A673 (cell line): ENCODE measurements at places on chromosomes 4 and X.

DNA sequence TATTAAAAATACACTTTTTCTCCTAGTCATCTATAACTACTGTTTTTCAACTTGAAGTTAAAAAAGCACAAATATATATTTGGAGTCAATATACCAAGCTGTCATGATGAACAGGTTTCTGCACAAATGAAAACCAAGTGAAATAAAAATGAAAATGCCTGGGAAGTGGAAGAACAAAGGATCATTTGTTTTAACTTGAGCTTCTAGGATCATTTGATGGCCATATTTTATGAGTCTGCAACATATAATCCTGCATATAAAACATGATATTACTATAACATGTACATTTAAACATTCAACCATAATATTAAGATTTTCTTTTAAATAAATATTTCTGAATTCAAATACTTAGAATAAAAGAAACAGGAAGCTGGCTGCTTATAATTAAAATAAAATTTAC is 8.5 kb upstream of the ARHGEF38 start:
- DNase-seq: no peak

- no peak for DNase-seq
These were observed 367.5 kb upstream of the CTSO start for GRCh38 chr4:156321203-156321602.

- DNase-seq: no peak
These were observed 282.2 kb downstream of the GUCY2F start for GRCh38 chrX:109199726-109200125.

DNA sequence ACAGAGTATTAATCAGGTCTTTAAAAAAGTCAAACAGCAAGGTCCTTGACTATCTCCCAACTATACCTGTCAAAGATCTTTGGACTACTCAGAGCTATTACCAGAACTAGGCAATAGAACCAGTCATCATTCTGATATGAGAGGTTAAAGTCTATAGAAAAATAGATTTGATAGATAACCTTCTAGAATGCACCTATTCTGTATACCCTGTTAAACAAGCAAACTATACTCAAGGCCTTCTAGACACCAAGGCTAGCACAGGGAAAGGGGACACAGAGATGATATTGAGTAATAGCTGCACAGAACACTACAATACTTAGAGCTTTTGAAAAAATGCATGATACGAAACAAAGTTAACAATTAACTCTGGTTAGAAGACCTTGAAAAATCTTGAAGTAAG is 149.5 kb downstream of the NR3C2 start:
- no peak for DNase-seq

DNA sequence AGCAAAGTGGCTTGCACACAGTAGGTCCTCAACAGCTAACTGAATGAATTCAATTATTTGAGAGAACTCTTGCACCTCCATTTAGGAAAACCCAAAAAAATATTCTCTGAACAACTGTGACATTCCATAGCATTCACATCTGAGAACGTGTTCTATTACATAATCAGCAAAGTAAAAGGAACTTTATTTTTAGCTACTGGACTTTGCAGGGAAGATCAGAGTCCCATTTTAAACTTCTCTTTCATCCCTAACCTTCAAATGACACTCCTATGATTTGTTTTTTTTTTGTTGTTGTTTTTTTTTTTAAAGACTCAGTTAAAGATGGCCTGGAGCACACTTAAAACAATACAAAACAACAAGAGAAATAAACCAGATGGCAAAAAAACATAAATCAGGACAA is 30.9 kb downstream of the RAI2 start:
- DNase-seq: no peak

DNA sequence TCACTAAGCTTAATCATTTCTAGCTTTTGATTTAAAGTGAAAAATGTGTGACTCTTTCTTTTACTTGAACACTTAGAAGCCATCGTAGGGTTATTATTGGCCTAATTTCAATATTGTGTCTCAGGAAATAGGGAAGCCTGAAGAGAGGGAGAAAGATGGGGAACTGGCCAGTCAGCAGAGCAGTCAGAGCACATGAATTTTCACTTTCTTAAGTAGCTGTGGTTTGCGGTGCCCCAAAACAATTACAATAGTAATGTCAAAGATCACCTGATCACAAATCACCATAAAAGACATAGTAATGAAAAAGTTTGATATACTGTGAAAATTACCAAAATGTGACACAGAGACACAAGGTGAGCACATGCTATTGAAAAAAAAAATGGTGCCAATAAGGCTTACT is 45.5 kb downstream of the CENPC start:
- DNase-seq: no peak

DNA sequence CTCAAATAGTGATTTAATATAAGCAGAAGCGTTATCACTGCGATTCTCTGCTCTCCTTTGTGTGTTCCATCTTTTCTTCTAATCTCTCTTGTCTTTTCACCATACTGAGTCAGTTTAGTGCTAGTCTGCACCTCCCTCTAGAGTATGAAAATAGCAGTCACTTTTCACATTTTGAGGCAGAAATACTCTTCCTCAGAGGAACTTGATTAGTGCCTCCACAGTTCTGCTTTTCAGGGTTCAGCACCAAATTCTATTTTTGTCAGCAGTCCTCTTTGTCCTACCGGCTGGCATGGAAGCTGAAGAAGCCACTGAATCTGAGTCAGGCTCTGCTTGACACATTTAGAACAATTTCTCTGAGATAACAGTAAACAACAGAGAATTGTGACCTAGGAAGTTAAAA is 49.7 kb upstream of the ANKRD17 start:
- no peak for DNase-seq

DNA sequence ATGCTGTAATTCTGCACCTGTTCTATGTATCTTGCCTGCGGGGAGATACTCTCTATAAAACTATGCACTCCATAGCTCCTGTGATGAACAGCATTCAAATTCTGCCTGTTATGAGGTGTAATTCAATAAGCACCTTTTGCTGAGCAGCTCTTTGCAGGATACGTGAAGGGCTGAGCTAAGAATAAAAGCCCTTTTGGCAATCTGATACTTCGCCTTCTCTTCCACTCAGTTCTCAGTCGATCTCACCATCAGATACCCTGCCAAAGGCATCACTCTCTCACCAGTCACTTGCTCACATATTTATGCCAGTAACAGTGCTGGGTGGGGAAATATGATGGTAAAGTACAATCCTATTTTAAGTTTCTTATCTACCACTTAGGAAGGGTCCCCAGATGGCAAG is 67.2 kb downstream of the RPS3A start:
- DNase-seq: no peak

DNA sequence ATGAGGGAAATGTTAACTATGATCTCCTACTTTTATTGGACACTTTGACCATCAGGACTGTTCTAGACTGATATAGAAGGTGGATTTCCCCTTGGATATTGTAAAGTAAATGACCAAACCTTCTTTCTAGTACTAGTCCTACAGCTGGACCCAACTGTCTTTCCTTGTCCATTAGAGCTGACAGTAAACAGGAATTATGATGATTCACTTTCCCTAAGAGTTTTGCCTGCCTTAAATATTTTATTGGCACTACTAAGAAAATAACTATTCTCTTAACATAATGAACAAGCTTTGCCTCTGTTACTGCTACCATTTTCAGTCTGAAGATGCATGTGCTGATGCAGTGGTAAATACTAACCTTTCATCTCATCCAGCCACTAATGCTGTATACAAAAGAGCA is 915.4 kb downstream of the CENPC start:
- DNase-seq: no peak

DNA sequence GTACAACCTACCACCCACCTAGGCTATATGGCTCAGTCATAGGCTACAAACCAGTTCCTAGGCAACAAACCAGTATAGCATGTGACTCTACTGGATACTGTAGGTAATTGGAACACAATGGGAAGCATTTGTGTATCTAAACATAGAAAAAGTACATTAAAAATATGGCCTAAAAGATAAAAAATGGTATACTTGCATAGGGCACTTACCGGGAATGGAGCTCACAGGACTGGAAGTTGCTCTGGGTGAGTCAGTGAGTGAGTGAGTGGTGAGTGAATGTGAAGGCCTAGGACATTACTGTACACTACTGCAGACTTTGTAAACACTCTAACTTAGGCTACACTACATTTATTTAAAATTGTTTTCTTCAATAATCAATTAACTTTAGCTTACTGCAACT is 139.2 kb upstream of the RBPJ start:
- DNase-seq: no peak

DNA sequence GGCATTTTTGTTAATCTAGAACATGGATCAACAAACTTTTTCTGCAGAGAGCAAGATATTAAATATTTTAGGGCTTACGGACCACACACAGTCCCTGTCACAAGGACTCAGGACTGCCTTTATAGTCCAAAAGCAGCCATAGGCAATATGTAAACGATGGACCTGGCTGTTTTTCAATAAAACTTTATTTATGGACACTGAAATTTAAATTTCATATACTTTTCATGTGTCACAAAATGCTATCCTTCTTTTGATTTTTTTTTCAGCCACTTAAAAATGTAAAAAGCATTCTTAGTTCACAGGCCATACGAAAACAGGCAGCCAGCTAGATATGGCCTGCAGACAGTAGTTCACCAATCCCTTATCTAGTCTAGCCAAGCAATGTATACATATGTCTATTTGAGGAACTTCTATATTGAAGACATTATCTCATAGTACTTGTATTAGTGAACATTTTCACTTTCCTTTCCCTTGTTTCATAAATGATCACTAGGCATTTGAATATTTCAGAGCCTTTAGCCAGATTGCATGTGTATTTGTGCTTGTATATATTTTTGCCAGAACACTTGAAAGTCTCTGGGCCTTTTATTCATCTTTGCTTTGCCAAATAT is 350.9 kb downstream of the RPA4 start:
- DNase-seq: no peak

DNA sequence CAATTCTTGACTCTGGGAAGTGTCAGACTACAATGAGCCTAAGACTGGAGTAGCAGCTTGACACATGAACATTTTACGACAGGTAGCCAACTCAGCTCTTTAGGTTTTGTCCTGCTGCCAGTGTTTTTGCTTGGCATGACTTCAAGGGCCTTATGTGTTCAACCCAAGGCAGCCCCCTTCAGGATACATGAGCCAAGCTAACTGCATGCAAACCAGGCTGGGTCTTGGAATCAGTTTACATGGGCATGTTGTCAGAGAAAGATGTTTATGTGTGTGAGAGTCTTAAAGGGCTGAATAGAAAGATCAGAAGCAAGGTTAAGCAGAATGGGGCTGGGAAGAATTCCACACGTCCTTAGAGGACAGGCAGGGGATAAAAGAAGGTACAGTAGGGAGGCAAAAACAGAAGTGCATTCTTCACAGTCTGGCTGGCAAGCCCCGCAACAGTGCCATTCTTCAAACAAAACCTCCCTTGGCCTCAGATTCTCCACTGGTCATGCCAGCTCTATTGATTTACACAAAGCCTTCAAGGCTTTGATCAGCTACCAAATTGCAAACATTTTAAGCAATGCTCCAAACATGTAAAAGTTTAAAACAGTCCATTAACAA is 97.3 kb downstream of the NKX6-1 start:
- no peak for DNase-seq

DNA sequence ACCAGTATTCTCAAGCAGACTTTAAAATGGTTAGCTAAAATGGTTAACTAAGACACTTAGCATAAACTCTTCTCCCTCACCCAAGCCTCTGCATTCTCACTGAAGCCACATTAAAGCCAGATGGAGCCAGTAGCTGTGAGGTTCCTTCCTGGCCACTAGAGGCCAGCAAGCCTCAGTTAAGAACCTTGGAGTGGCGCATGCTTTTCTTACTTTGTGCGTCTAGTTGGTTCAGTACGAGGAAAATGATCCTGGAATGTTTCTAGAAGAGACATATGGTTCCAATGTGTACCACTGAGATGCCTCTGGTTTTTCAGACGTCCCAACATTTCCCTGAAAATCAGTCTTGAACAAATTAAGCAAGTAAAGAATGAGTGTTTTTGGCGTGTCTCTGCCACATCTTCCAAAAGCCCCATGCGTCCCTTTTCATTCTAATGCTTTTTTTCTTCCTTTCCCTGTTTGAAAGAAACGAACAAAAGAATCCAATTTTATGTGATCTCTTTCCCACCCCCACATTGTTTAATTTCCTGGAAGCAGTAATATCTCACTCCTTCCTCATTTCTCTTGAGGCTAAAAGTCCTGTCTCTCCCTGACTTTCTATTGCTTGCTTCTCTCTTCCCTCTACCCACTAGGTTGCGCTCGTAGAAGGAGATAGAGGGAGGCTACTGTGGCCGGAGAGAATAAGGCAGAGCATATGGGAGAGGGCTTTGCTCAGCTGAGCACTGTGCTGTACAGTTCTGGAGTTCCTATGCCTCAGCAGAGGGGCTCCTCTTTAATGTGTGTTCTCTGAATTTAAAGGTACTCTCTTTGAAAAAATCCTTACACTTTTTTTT is 82.9 kb upstream of the TAB3 start:
- DNase-seq: peak; percentile 66

- no peak for DNase-seq
These were observed 5.3 kb upstream of the OPHN1 start for GRCh38 chrX:68438575-68438974.

- DNase-seq: no peak
These were observed 42.3 kb upstream of the SRD5A3 start for GRCh38 chr4:55303760-55304165.

- DNase-seq: peak; percentile 24
These were observed 239.9 kb downstream of the NKX6-1 start for GRCh38 chr4:84258905-84259830.

DNA sequence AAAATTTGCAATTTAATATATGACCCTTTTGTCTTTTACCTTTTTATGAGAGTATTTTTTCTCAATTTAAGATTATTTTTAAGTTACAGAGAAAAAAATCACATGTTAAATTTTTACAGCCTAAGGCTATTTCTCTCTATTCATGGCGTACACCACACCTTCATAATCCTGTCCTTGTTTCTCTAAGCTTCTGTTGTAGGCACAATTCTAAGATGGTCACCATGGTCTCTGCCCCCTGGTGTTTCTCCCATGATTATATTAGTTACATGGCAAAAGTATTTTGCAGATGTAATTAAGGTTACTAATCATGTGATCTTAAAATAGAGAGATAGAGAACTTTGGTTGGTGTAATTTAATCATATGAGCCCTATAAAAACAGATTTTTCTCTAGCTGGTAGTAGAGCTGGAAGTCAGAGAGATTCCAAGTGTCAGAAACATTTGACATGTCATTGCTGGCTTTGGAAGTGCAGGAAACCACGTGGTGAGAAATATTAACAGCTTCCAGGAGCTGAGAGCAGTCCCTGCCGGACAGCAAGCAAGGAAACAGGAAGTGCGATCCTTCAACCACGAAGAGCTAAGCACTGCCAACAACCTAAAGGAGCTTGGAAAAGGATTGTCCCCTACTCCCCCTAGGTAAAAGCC is 89.8 kb downstream of the EIF4E start:
- DNase-seq: peak; percentile 65

- peak; percentile 86 for DNase-seq
These were observed 30.4 kb downstream of the FAT1 start for GRCh38 chr4:186693159-186693815.

- DNase-seq: no peak
These were observed 255.6 kb upstream of the JADE1 start for GRCh38 chr4:128553686-128554515.
